Stimulated activated CD8-positive, alpha-beta memory T cell treated with anti-CD3 and anti-CD28 coated beads, Interleukin-7, amount 100 ng/mL, for 1 hour (primary cell): ENCODE measurements at places on chromosomes 5 and 9.

DNA sequence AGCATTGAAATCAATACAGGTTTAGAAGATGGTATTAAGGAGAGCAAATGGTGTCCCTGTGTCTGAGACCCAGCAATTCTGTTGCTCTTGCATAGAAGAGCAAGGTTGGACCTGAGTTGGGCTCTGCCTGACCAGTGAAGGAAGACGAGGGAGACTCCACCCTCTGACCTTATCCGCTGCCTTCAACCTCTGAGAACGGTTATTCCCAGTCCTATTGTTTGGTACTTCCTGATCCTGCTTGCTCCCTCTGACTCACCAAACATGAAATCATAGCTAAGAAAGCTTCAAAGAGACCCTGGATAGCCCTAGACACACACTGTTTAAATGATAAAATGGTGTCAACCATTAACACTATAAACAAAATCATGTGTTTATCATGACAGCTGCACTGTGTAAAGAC, 218.5 kb downstream of the PLK2 start:
- DNase-seq = no peak

DNA sequence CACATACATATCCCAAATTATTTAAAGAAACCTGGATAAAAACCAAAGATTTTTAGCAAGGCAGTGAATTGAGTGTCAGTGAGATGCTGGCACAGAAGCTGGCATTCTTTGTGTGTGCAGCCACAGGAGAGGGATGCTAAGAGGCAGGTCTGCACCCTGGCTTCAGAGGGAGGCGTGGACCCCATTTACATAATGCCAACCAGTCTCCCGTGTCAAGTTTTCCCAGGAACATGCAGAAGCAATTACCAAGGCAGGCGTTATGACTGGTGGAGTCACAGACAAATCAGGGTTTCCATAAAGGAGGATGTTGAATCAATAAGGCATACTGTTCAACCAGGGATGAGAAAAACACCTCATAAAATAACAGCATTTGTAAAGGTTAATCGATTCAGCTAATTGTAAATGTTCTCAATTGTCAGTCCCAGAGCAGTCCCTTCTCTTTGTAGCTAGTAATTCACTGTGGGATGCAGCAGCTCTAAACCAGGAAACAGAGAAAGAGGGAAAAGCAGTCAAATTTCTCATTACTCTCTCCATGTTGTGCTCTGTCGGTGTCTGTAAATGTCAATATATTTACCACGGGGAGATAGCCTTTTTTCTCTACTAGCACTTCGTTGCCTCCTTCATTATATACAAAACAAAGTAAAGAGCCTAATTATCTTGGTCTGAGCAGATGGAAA, 452.4 kb upstream of the GRAMD2B start:
- DNase-seq = no peak

DNA sequence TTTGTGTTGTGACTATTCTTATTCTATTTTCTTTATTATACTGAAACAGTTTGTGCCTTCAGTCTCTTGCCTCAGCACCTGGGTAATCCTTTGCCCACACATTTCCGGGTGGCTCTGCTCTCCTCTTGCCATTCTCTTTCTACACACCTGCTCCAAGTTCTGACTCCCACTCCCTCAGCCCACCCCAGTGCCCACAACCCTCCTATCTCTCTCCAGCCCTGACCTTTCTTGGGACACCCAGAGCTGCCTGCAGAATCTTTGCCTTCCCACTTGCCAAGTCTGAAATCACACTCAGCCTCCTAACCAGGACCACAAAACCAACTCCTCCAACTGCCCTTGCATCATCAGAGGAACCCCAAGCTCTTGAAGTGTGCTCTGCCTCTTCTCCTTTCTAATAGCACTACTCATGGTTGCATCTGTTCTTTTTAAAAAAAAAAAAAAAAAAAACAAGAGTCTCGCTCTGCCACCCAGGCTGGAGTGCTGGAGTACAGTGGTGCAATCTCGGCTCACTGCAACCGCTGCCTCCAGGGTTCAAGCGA, 4.1 kb downstream of the SWI5 start:
- no peak for DNase-seq

DNA sequence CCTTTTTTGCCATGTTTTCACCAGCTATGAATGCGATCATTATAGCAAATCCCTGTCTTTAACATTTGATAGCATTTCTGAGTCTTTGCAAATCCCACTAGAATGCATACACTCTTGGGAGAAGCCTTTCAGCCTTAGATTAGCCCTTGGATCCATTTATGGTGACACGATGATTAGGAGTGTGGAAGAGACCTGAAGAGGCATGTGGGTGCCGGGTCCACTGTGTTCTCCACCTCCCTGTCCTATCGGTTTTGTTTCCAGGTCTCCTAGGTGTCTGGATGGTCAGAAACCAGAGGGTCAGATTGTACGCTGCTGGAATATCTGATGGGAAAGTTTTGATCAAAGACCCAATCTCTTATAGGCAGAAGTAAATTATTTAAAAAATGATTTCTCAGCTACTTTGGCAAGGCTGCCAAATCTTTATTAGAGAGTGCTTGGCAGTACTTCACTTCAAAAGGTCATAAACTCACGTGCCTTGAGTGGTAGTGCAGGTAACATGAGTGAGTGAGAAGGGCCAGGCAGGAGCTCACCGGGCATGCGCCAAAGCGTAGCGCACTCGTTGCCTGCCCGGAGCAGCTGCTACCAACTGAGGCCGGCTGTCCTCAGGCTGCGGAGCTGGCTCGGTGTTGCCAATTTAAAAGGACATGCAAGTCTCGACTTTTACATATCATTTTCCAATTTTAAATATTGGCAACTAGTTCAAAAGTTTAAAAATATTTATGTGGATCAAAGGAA, 51.3 kb downstream of the PCSK5 start:
- DNase-seq = no peak

- DNase-seq = no peak
Measured at GRCh38 chr5:150783422-150783928, 4.9 kb downstream of the SMIM3 start.
